ENCODE measurements at places on chromosomes 16 and 17.

DNA sequence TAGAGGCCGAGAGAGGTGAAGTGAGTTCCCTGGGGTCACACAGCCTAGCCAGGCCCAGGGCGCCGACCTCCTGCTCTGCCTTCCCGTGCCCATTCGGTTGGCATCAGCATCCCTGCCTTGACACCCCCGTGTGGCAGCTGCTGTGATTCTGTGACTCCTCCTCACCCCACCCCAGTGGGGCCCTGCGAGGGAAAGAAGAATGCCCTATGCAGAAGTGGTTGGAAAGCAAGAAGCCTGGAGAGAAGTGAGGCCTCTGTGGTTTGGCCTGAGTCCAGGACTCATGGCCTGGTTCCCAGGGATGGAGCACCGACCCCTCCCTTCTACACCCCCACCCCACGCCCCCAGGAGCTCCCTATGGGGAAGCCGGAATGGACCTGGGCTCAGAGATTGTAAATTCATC lies 296.2 kb downstream of the SEC14L1 start:
- no peak for DNase-seq

- DNase-seq: peak; percentile 92
These were observed 60.5 kb downstream of the CREBBP start for GRCh38 chr16:3819746-3820724.

- peak; percentile 2 for DNase-seq
These were observed 5.9 kb downstream of the MEIOB start for GRCh38 chr16:1865902-1866690.

DNA sequence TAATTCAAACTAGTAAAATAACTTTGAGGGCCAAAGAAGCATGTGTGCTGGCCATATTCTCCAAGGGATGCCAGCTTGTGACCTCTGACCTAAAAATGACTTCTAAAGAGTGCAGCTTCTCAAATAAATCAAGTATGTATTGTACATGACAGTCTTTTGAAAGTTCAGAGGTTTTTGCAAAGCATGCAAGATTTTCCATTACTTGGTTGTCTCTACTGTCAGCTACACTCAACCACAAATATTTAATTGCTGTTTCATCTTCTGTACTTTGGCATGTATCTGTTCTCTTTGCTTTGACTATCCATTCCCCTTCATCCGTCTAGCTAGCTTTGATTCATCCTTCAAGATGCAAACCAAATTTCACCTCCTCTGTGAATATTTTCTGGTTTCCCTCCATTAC lies 121.9 kb upstream of the HS3ST2 start:
- no peak for DNase-seq

DNA sequence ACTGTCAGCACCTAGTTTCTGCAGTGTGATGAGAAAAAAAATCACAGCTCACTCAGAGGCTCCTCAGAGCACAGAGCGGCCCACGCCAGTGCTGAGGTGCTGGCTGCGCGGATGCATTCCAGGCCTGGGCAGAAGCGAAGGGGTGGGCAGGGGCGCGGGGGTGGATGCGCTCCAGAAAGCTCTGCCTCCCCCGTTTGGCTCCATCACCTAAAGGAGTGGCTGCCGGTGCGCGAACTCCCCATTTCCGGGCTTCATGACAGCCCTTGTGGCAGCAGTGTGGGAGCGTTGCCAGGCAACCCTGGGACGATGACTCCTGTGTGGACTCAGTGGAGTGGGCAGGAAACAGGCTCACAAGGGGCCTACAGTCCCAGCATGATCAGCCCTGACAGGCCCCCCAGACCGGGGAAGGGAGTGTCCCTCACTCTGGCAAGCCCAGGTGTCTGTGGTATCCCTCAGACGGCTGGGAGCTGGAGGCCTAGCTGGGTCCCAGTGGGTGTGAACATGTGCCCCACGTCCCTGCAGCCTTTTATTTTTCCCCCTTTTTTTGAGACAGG lies 32.8 kb upstream of the NUDT16L1 start:
- DNase-seq: no peak

GRCh38 chr17:63395075-63395805 lies 50.9 kb downstream of the CYB561 start:
- DNase-seq: no peak

GRCh38 chr17:5422505-5422904 lies 2.5 kb downstream of the RPAIN start:
- DNase-seq: peak; percentile 53

- no peak for DNase-seq
These were observed 643.5 kb downstream of the CDH11 start for GRCh38 chr16:64478252-64478906.

DNA sequence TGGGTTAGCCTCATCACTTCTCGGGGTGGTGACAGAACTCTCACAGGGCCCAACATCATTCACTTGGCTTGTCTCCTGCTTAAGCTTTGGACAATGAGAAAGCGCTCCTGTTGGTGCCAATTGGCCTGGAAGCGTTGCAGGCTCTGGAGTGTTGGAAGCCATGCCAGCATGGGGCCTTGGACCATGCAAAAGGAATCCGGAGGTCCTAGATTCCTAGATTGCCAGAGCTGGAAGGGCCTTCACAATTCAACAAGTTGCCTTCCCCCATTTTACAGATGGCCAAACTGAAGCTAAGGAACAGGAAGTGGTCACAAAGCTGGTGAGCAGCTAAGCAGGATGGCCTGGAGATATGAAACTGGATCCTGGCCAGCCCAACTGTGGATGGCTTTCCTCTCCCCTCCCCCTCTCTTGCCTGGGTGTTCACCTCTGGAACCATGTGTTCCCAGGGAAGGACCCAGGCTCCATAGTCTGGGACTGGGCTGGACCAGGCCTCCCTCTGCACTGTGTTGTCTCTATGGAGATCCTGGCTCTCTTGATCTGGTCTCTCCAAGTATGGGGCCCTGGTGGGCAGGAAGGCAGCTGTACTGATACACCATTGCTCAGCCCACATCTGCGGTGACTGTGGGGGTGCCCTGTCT lies 6.0 kb upstream of the IGFBP4 start:
- DNase-seq: no peak

GRCh38 chr17:64075913-64076312 lies 54.0 kb downstream of the ERN1 start:
- no peak for DNase-seq

DNA sequence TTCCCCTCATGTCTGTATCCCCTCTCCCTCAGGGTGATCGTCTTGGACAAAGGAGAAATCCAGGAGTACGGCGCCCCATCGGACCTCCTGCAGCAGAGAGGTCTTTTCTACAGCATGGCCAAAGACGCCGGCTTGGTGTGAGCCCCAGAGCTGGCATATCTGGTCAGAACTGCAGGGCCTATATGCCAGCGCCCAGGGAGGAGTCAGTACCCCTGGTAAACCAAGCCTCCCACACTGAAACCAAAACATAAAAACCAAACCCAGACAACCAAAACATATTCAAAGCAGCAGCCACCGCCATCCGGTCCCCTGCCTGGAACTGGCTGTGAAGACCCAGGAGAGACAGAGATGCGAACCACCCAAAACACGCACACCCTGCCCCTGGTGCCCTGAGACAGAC lies 82.2 kb downstream of the ABCC6 start:
- DNase-seq: no peak

DNA sequence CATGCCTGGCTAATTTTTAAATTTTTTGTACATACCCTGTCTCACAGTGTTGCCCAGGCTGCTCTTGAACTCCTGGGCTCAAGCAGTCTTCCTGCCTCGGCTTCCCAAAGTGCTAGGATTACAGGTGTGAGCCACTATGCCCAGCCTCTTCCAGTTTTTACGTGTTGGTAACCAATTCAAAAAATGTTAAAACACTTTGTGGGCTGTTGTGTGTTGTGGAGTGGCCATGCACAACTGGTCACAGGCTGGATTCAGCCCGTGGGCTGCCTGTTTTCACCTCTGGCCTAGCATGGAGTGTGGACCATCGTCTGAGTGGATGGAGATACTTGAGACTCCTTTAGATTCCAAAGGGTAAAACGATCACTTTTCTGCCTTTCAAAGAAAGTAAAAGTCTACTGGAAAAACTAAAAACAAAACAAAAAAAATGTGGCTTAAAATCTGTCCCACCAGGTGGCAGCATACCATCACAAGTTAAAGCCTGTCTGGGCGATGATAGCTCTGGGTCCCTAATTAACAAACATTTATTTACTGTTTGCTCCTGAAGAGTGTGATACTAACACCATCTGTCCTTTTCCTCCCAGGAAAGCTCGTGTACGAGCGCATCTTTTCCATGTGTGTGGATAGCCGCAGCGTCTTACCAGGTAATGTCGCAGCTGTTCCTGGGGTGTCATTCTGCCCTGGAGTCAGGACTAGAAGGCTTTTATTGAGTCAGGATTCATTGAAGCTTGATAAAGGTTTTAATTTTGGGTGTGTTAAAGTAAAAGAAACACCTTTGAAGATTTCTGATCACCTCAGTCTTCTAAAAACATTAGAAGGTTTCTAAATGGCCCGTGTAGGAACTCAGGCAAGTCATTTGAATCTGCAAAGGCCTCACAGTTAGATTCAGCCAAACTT lies 45.8 kb downstream of the VPS35L start:
- DNase-seq: peak; percentile 23
